ENCODE measurements at places on chromosomes 3 and 15. TPM values are rescaled to one million over a fixed set of nuclear protein-coding genes. Genes with fewer than 3 reads are reported as not detected.

DNA sequence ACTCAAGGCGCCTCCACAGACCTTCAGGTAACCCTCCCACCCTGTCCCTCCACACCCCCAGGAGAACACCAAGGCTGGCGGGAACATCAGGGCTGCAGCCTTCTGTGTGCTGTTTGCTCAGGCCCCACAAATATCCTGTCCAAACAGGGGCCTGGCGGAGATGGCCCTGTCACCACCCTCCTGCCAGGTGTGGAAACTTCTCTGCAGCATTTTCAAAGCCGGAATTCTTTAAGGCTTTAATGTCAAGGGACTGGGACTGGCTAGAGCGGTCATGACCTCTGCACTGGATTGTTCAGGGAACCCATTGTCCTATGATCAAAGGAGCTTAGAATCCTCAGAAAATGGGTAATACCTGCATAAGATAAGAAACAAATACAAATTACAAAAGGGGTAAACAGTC, 46.6 kb downstream of the FBLN2 start:
- DNase-seq, result no peak

- no peak for DNase-seq
Measured at GRCh38 chr3:185164428-185165217, 11.8 kb upstream of the C3orf70 start.

Gene SLC24A5
- total RNA-seq, result 6.1 TPM

Gene HIGD2B
- not detected for total RNA-seq

DNA sequence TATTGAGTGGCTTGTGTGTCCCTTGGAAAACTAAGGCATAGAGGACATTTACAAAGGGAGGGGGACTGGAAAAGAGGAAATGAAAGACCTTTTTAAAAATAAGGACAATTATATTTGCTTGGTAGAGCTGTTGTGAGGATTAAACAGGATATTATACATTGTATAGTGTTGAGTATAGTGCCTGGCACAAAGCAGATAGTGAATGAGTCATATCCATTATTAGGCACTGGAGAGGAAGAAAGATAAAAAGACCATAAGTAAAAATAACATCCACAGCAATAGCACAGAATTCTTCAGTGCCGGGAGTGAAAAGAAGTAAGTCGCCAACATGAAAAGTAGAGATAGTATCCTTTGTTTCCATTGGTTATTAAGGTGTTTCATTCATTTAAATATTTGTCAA, 623.3 kb downstream of the PDCD6IP start:
- no peak for DNase-seq

Gene ERICH6
- not detected for total RNA-seq

Gene ALPK3
- 0.42 TPM for total RNA-seq

GRCh38 chr15:48974882-48975281, 11.2 kb upstream of the SHC4 start:
- no peak for DNase-seq

- no peak for DNase-seq
Measured at GRCh38 chr3:159008401-159008800, 206.5 kb downstream of the MFSD1 start.

Gene SSUH2
- not detected for total RNA-seq

DNA sequence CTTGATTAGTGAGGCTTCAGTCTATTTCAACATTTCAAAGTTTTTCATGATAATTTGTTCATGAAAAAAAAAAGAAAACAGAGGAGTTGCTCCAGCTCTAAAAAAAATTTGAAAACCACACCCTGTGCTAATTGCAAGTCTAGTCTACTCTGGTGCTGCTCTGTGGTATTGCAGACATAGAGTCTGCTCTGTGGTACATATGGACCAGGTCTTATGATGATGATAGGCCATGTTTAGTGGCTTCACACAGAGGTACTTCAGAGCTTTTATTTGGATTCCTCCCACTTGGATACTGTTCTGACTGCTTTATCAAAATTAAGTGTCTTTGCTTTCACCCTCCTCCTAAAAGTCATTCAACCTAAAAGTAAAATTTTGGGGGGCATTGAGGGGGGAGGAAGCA, 160.8 kb downstream of the ALCAM start:
- DNase-seq, result no peak

GRCh38 chr15:31609258-31609681, 282.6 kb downstream of the KLF13 start:
- no peak for DNase-seq

GRCh38 chr3:22372292-22373062, 621.5 kb upstream of the ZNF385D start:
- DNase-seq, result no peak

DNA sequence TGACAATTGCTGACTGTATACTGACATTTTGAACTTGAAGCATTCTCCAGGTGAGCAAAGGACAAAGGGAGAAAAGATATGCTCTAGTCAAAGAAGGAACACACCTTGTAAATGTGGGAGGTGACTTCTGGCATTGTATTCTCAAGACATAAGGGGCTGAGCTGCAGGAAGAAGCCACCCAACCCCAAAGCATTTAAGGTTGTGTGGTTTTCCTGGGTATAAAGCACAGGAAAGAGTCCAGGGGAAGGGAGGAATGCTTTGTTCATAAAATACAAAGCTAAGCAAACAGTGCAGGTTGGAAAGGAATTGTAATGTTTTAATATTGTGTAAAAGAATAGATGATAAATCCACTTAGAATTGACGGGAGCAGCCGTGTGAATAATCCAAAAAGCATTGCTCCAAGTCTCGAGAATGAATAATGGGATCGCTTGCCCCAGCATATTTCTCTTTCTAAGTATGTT, 102.4 kb upstream of the LRIG1 start:
- no peak for DNase-seq

Gene CD200
- total RNA-seq, result 3.7 TPM

GRCh38 chr3:106882297-106882696, 494.9 kb upstream of the CCDC54 start:
- DNase-seq, result no peak

DNA sequence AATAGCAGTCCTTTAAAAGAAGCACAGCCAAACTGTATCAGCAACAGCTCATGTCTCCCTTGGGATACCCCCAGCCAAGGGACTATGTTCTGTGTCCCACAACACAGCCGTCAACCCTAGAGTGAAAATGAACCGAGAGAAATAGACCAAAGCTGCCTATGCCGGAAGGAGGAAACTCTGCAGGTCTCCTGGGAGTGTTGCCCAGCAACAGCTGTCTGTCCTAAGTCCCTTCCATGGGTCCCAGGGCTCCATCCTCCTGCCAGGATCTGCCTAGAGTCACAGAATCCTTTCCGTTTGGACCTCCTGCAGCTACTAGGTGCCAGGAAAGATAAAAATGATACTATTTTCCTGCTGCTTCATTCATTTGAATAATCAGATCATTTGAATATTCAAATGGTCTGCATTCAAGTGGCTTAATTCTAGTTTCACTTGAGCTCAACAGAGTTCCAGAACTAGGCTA, 53.1 kb downstream of the TRANK1 start:
- no peak for DNase-seq

Gene ZPLD1
- total RNA-seq, result not detected

DNA sequence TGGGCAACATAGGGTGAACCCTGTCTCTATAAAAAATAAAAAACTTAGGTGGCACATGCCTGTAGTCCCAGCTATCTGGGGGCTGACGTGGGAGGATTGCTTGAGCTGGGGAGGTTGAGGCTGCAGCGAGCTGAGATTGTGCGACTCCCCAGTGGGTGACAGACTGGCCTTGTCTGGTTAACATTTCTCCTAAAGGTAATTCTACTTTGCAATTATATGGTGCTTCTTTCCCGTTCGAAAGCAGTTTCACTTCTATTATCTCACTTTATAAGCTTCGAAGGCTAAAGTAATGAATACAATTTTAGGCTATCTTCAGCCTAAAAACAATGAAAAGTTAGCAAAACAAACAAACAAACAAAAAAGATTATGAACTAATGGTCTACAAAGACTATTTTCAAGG, 35.3 kb downstream of the COMMD2 start:
- DNase-seq, result no peak

DNA sequence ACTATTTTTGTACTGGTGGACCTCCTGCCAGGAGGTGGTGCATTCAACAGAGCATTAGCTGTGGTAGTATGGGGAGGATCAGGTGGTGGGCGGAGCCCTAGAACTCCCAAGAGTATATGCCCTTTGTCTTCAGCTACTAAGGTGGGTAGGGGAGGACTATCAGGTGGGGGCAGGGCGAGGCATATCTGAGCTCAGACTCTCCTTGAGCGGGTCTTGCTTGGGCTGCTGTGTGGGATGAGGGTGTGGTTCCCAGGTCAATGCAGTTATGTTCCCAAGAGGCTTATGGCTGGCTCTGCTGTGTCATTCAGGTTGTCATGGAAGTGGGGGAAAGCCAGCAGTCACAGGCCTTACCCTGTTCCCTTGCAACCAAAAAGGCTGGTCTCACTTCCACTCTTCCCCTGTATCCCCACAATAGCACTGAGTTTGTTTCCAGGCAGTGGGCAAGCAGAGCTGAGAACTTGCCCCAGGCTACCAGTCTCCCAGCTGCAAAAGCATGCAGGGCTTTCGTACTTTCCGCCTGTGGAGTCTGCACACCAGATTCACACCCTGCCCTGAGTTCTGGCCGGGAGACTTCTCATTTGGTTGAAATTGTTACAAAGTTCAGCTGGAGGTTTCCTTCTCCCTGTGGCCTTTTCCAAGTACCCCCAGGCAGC, 93.7 kb upstream of the DPPA4 start:
- no peak for DNase-seq

- DNase-seq, result no peak
Measured at GRCh38 chr15:90400005-90400758, 12.1 kb downstream of the IQGAP1 start.

GRCh38 chr3:16122661-16123060, 51.8 kb upstream of the GALNT15 start:
- DNase-seq, result no peak

Gene AADACL2
- total RNA-seq, result 79.7 TPM

GRCh38 chr3:66778777-66779176, 219.3 kb upstream of the KBTBD8 start:
- DNase-seq, result no peak

- no peak for DNase-seq
Measured at GRCh38 chr3:173301647-173302046, 95.9 kb upstream of the NLGN1 start.

- DNase-seq, result no peak
Measured at GRCh38 chr15:61828860-61829513, 231.3 kb downstream of the VPS13C start.

Gene EFHB
- 0.88 TPM for total RNA-seq

DNA sequence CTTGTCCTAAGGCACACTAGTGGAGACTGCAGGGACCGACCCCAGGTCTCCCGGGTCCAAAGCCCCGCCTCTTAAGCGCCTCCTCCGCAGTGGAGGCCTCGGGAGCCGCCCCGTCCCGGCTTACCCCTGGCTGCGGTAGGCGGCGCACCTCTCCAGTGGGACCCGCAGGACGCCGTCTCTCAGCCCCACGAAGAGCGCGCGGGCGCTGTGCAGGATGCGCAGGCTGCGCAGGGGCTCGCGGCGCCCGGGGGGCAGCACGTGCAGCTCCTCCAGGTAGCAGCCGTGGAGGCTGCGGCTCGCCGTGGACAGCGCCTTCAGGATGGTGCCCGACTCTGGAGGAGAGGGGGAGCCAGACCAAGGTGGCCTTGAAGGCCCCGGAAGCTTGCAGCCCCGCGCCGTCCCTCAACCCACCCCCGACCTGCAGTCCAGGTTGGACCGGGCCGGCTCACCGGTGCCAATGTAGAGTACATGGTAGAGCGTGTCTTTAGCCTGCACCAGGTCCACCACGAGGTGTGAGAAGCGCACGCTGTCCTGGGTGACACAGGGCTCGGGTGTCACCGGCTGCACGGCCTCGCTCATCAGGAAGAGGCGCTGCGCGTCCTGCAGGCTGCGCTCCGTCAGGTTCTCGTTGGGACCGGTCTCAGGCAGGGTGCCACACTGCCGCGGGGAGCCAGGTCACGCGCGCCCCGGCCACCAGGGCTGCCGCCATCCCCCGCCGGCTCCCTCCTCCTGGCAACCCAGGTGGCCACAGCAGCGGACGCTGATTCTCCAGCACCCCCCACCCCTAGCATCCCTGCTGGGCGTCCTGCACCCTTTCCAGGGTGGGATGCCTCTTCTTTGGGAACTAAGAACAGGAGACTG, 105.5 kb downstream of the SEMA5B start:
- DNase-seq, result no peak

- DNase-seq, result no peak
Measured at GRCh38 chr15:44183363-44183762, 11.7 kb downstream of the FRMD5 start.
